ENCODE measurements at places on chromosomes 13 and 19. TPM values are rescaled to one million over a fixed set of nuclear protein-coding genes. Genes with fewer than 3 reads are reported as not detected.

- DNase-seq, result no peak
These were observed 644.7 kb upstream of the KLF12 start for GRCh38 chr13:74778946-74779345.

DNA sequence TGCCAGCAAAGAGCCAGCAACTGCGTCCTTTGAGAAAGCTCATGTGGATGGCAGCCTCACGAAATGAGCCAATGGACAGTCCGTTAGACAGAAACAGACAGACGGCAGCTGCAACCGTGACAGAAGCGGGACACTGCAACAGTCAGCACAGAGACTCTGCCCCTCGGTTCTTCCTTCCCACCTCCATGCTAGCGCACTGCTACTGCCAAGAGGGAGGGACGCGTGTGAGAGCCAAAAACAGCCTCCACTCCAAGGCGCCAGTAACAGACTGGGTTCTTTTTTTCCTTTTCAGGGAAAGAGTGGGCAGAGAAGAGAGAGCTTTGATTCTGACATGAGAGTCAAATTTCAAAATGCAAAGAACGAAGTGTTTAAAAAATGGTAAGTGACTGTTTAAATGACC, 77.5 kb downstream of the SERP2 start:
- DNase-seq, result no peak

GRCh38 chr19:28873301-28873700, 339.6 kb downstream of the UQCRFS1 start:
- DNase-seq, result no peak

DNA sequence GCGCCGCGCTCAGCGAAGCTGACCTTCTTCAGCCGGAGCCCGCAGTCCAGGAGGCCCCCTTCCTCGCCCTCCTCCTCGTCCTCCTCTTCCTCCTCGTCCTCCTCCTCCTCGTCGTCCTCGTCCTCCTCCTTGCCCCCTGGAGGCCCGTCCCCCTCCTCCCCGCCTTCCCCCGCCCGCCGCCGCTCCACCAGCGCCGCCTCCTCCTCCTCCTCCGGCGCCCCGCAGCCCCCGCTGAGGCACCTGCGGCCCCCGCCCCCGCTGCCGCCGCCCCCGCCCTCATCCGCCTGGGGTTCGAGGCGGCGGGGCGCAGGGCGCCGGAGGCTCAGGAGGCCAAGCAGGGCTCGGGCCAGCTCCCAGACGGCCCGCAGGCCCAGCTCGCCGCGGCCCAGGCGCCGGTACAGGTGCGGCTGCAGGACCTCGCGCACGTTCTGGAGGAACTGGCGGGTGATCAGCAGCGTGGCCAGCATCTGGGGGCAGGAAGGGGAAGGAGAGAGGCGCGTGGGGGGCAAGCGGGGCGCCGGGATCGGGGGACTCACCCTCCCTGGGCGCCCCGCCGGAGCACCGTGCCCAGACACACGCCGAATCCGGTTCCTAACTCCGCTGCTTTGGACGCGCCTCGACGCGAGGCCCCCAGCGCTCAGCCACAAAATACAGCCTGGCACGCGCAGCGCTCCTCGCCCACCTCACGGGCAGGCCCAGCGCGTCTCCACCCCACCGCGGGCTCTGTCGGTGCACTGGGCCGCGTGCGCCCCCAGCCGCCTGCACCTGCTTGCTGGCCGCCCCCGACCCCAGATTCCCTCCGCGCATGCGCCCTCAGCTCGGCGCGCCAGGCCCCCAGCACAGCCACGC, 5.9 kb downstream of the ANO8 start:
- no peak for DNase-seq

DNA sequence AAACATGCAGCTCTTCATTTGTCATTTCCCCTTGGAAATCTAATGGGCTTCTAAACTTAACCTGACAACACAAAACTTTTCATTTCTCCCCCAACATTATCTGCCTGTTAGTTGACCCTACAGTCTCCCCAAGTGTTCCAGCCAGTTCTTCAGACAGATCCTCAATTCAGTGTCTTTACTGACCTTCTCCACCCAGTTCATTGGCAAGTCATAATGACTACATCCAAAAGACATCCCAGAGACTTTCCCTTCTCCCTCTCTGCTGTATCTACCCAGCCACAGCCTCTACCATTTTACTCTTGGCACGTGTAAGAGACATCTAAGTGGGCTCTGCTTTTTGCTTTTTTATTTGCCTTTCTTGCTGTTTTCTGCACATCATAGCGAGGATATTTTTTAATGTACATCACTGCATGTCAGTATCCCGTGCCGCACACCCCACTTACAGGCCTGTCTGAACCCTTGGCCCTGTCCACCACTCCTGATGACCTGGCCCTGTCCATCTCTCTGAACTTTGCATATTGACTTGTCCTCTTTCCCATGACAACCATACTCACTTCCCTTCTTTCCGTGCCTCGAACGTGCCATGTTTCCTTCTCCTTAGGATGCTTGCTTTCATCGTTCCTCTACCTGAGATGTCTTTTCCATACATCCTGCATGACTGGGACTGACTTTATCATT, 391.9 kb downstream of the IRS2 start:
- DNase-seq, result no peak

DNA sequence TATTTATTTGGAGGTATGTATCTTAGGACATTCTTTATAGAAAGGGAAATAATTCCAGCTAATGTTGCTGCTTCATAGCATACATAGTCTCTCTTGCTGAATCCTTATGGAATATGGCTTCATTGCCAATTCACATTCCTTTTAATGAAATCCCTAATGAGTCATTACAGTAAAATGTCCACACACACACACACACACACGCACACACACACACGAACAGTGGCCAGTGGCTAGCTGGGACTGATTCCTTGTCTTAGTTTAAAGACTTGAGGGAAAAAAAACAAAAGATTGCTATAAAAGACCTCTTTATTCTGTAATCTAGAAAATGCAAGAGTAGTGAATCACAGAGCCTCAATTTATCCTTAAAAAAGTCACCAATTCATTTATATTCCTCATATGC, 301.6 kb downstream of the SLITRK6 start:
- DNase-seq, result peak; percentile 84

DNA sequence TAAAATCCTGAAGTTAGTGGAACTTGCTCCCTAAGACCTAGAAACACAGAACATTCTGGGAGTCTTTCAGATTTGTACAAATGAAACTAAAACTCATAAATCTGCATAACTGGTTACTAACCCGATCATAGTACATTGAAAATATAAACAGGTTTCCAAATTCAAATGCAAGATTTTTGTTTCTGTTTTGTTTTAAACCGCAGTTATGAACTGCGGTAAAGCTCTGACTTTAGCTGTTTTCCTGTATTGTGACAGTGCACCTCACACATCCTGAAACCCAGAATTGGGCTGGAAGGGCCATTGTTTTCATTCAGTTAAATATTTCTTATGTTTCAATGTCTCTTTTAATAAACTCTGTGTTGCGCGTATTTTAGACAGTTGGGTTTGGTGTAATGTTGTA, 204.7 kb downstream of the SHISA2 start:
- DNase-seq, result no peak

GRCh38 chr19:42322305-42322704, 3.1 kb upstream of the MEGF8 start:
- no peak for DNase-seq

DNA sequence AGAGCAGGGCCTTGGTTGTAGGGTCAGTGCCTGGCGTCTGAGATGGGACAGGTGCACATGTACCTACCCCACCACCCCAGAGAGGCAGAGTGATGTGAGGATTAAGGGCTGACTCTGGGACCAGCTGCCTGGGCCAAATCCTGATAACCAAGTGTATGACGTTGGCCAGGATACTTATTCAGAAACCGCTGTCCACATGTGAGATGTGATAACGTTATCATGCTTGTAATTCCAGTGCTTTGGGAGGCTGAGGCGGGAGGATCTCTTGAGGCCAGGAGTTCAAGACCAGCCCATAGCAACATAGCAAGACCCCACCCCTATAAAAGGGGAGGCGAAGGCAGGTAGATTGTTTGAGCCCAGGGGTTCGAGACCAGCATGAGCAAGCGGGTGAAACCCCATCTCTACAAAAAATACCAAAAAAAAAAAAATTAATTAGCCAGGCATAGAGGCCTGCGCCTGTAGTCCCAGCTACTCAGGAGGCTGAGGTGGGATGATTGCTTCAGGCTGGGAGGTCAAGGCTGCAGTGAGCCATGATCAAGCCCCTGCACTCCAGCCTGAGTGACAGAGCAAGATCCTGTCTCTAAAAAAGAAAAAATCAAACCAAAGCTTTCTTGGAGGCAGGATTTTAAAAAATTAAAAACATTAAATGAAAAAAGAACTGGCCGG, 10.0 kb downstream of the ADGRE5 start:
- no peak for DNase-seq

DNA sequence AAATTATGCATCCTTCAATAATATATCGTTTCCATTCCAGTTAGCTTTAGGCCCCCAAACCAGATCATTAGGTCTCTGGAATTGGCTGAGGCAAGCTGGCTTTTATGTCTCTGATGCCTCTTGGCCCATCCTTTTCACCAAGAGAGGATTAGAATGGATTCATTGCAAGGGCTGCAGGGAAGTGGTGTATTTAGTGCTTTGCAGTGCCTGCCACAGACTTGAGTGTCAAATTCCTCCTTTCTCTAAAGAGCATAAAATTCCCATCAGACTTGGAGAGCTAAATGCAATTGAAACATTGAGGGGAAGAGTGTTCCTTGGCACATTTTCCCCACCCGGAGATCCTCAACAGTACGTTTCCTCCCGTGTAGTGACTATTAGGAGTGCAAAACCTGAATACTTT, 302.6 kb downstream of the ATP8A2 start:
- DNase-seq, result no peak

- DNase-seq, result peak; percentile 57
These were observed 5.2 kb downstream of the ITPKC start for GRCh38 chr19:40721936-40722661.

DNA sequence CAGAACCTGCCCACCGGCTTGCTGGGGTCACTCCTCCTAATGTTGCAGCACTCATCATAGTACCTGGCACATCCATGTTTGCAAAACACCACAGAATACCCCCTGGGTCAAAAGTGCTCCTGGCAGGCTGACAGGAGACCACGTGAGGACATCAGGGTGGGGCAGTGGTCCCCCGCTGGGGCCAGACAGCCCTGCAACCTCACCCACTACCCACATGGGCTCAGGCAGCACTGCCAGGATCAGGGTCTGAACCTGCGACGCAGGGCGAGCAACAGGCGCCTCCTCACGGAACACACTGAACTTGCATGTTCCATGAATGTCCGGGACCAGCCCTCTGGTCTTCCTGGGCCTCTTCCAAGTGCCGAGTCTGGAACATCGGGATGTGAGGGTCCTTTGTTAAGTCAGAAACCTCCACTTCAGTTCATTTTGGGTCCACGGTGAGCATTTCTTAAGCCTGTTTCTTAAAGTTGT, 1.4 kb upstream of the SLC7A9 start:
- DNase-seq, result no peak

GRCh38 chr13:97953376-97953970, at the start of gene IPO5:
Gene IPO5, plus strand, starts transcription at chr13:97953675. Its CDS starts 23,022 bp downstream, at chr13:97976697.
- no peak for DNase-seq

DNA sequence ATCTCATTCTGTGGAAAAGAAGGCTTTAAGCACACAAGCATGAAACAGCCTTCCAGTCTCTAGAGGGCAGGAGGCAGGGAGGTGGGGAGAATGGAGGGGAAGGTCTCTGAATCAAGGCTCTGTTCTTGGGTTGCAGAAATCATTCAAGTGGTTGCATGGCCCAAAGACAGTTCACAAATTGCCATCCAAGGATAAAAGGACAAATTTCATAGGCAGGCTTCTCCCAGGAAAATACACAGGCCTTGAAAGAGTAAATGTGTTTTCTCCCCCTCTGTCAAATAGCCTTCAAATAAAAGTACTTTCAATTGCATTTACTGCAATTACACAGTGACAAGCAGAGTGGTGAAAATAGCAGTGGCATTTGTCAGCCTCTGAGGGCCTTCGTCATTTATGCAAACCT, 450.8 kb downstream of the DCT start:
- no peak for DNase-seq

ZNF730 gene
- total RNA-seq, result not detected

DNA sequence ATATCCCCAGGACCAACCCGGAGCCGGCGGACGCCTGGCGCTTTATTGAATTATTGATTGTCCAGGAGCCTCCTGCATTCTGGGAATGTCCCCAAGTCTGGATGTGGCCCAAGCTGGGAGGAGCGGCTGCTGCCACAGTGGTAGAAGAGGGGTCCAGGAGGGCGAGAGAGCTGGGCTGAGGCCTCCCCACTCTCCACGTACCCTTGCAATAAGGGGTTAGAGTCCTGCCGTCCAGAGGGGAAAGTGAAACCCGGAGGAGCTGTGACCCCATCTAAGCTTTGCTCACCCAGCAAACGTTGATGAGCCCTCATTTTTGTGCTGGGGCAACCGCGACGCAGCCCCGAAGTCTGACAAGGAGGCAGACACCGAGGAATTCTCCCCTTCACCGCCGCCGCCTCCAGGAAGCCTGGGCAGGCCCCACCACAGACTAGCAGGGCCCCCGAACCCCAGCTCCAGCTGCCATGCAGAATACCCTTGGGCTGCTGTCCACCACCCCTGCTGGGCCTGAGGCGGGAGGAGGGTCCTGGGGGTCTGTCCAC, 1.4 kb upstream of the C2CD4C start:
- no peak for DNase-seq

CCDC122 gene
- 15.7 TPM for total RNA-seq

GRCh38 chr13:66984241-66984640, 245.9 kb downstream of the PCDH9 start:
- DNase-seq, result no peak

GRCh38 chr19:49766930-49767299, at the start of gene AP2A1:
Gene AP2A1, plus strand, starts transcription at chr19:49767001. Its CDS starts 133 bp downstream, at chr19:49767134.
- no peak for DNase-seq
